ENCODE measurements at places on chromosomes 3 and 15. TPM values are rescaled to one million over a fixed set of nuclear protein-coding genes. Genes with fewer than 3 reads are reported as not detected.

Gene ANKRD34C
- total RNA-seq, result not detected

Gene GUCA1C
- not detected for total RNA-seq

Gene FOXB1
- total RNA-seq, result not detected

Gene GRK7
- total RNA-seq, result not detected

Gene DHFR2
- 5.7 TPM for total RNA-seq

Gene ANKRD63
- not detected for total RNA-seq

Gene LRRC34
- 3.3 TPM for total RNA-seq

Gene DNAH12
- total RNA-seq, result not detected

Gene OR5K2
- total RNA-seq, result not detected

Gene STAC
- not detected for total RNA-seq

Gene SPSB4
- not detected for total RNA-seq

DNA sequence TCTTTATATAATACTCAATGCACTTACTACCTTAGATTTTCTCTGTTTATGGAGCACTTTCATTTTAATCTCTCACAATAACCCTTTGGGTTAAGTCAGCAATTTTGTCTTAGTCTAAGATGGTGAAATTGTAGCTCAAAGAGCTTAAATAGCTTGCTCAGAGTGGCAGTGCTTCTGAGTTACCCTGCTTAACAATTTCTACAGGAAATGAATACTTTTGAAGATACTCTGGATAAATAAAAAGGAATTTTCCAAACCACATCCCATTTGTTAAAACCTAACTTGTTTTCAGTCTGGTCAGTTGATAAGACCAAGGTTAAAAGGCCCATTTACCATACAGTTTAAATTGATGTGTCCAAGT is 37.2 kb downstream of the HMG20A start:
- no peak for DNase-seq

DNA sequence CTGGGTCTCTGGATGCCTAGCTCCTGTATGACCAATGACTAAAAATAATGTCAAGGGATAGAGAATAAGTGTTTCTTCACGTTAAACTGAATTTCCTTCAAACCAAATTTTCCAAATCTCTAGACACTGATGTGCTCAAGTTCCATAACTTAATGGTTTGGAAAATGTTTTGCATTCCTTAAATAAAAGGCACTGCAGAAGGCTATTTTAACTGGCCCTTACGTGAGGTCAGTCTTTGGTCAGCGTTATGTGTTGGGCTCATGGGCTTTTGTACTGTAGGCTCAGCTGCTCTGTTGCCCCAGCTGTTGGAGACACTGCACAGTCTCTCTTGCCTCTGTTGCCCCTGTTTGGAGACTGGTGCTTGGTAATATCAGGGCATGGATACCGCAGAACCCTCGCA is 188.5 kb downstream of the TPRG1 start:
- DNase-seq, result no peak

- no peak for DNase-seq
These were observed 769 bp downstream of the C2CD4A start for GRCh38 chr15:62067448-62068044.

DNA sequence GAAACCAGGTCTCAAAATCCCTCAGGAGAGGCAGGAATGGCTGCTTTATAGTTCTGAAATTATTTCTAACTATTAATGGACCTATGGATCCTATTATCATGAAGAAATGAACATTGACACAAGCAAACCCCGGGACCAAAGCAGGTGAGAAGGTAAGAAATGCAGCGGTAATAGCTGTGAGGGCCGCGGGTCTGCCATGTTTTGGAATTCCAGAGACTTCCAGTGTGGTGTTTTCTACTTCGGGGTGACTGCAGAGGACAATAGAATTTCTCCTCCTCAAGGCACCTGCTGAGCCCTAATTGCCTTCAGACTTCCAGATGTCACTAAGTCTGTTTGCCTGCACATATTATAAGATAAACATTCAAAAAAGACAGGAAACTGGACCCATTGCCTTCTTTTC is 437.4 kb downstream of the GABRG3 start:
- no peak for DNase-seq

DNA sequence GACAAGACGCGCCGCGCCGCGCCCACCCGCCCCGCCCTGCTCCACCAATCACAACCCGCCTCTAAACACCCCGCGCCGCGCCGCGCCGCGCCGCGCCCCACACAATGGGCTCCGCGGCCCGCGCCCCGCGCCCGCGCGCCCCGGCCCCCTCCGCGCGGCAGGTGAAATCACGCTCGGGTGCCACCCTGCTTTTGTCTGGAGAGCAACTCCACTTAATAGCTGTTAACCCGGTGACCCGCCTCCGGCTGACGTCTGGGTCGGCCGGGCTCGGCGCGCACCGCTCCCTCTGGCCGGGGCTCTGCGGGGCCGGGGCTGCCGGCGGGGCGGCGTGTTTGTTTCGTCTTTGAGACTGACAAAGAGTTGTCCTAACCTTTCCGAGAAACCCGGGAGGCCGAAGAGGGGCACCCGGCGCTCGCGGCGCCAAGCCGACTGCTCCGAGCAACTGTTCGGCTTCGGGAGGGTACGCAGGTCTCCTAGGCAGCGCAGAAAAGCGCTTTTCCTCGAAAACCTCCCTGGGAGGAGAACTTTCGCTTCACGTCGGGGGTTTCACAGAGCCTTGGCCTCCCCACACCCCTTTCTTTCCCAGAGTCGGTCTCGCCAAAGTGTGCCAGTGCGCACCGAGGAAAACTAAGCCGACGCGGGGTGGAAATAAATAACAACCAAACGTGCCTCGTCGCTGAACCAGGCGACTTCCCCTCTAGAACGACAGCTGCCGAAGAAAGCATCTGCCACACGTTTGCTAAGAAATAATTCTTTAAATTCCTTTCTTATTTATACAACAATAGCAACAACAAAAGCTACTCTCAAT is 518.4 kb downstream of the FOXP1 start:
- DNase-seq, result peak; percentile 55

DNA sequence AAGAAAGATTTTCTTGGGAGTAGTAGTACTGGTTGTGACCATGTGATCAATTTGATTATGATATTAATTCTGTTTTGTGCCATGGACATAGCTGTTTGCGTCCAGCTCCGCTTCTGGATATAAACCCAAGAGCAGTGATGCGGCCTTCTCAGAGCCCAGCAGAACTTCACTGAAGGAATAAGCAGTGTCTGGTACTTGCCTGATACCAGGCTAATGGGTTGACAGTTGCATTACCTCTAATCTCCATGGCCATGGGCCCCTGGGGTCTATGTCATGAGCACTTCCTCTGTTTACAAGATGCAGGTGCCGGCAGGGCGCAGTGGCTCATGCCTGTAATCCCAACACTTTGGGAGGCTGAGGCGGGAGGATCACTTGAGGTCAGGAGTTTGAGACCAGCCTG is 36.3 kb upstream of the RAB6B start:
- DNase-seq, result no peak

- DNase-seq, result no peak
These were observed 82.0 kb upstream of the SOX2 start for GRCh38 chr3:181629711-181630110.

- DNase-seq, result no peak
These were observed 22.9 kb upstream of the HHATL start for GRCh38 chr3:42725454-42725853.

DNA sequence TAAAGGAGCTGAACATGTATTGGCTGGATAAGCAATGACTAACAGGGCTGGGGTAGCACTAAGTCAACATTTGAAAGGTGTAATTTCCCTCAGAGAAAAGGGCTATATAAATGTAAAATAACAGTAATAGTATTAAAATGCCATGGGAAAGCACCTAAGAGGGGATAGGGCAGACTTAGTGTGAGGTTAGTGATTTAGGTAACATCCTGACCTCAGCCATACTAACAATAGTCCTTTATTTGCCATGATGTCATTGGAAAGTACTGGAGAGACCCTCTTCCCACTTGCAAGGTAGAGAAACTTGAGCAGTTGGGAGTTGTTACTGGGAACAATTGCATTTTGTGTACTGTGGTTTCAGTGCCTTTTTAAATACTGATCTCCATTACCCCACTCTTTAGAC is 103.4 kb downstream of the LSAMP start:
- DNase-seq, result no peak

DNA sequence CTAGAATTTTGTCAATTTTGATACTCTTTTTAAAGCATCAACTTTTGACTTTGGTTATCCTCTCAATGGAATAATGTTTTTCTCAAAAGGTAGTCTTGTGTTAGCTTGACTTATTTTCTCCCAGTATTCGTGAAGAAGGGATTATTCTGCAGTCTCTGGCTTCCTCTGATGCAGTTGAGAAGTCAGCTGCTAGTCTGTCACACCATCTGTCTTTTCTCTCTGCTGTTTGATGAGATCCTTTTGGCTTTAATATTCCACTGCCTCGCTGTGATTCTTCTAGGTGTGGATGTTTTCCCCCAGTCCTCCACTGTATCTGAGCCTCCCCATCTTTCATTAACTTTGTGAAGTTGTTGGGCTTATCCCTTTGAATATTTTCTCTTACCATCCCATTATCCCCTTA is 141.0 kb downstream of the WDR72 start:
- DNase-seq, result no peak

GRCh38 chr15:78033864-78034263 is 43.6 kb downstream of the TBC1D2B start:
- DNase-seq, result no peak

GRCh38 chr3:137110392-137110996 is 152.7 kb downstream of the IL20RB start:
- peak; percentile 27 for DNase-seq

DNA sequence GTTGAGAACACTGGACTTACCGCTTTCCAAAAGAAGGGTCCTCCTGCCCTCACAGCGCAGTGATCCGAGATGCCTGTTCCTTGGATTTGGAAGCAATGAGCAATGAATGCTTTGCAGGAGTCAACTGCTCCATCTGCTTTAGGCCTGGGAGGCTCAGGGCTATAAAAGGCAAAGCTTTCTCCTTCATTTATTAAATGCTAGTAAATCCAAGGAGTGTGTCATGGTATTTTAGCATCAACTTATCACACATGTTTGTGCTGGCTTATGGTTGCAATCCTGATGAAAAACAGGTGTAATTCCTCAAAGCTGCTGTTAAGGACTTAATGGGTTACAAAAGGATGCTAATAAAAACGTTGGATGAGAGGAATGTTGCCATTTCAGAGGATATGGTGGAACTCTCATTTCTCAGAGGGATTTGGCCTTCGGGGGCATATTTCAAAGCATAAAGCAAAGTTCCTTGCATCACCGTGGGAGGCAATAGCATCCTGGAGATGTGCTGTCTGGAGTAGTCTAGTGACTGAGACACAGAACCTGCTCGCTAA is 158.5 kb upstream of the TPM1 start:
- no peak for DNase-seq

- DNase-seq, result no peak
These were observed 342.1 kb upstream of the ATP11B start for GRCh38 chr3:182450942-182451787.

- DNase-seq, result no peak
These were observed 221.5 kb upstream of the TOPAZ1 start for GRCh38 chr3:44020143-44020542.

- no peak for DNase-seq
These were observed 23.0 kb downstream of the TLNRD1 start for GRCh38 chr15:81023483-81024264.

DNA sequence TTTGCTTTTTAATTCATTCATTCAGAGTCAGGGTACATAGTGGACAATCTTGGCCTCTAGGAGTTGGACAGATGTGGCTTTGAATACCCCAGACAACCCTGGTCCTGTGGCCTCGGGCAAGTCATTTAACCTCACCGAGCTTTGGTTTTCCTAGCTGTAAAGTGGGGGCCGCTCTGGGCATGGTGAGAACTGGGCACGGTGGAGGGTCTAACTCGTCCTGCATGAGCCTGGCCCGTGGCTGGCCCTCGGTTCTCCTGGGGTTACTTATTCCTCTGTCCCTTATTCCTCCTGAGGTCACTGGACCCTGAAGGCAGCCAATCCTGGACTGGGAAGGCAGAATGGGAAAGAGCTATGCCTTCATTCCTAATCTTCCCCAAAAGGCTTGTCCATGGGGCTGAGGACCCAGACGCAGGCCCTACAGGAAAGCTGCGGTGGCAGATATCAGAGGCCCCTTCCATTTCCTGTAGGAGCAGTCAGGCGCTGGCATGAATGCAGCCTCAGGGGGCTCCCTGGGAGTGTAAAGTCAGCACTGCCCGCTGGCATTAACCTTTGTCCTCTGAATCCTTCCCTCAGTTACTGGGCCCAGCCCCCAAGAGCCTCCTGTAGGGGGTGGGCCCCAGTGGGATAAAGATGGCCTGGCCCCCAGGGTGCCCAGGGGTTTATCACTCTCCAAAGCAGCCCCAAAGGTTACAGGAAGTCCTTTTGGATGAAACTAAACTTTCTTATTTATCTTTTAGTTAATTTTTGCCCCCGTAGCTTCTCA is 17.9 kb upstream of the SEC13 start:
- no peak for DNase-seq

GRCh38 chr3:42387802-42388651 is 22.4 kb downstream of the LYZL4 start:
- peak; percentile 45 for DNase-seq

DNA sequence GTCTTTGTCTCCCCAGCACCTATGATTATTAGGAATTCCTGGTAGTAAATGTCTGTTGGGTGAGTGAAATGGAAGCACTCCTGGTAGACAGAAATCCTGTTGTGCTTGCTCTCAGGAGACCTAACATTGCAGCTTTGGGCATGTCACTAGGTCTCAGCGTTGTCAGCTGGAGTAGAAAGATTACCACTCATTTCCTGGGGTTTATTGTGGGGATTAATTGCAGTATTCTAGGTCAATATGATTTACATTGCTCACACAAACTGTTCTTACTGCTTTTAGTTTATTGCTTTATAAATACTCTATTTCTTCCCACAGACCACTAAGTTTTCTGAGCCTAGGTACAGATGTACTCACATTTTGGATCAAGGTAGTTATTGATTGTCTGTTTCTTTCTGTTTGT is 5.1 kb downstream of the TSEN2 start:
- DNase-seq, result no peak

GRCh38 chr3:144777906-144778305 is 806.3 kb downstream of the DIPK2A start:
- DNase-seq, result no peak

- no peak for DNase-seq
These were observed 179.1 kb downstream of the WDR72 start for GRCh38 chr15:53580366-53580765.

DNA sequence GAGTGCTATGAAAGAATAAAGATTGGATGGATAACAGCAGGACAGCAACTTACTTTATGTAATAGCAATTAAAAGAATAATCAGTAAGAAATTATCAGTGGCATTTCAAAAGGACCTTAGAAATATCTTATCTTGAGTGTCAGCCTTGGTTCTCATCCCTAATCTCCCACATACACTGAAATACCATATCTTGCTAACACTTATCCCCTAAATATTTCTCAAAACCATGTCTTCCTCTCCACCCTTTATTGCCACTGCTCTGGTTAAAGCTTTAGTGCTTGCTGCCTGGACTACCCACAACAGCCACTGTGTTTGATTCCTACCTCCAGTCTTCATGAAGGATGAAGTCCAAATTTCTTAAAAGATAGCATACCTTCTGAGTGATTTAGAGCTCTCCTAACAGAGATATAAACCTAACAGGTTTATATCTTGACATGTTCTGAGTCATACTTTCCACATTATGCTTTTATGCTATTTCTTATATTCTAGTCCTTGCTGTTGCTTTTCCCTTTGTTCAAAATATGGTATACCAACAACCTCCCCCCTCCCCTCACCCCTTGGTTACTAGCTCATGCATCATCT is 202.8 kb downstream of the RSRC1 start:
- no peak for DNase-seq

GRCh38 chr3:156750191-156750873 is 75.8 kb upstream of the LEKR1 start:
- DNase-seq, result no peak

GRCh38 chr3:11913316-11913715 is 66.6 kb upstream of the TAMM41 start:
- no peak for DNase-seq

- no peak for DNase-seq
These were observed 490.7 kb downstream of the GBE1 start for GRCh38 chr3:81270603-81271379.
